HCT116 (cell line): ENCODE measurements at places on chromosomes 5 and 9. TPM values are rescaled to one million over a fixed set of nuclear protein-coding genes. Genes with fewer than 3 reads are reported as not detected.

DNA sequence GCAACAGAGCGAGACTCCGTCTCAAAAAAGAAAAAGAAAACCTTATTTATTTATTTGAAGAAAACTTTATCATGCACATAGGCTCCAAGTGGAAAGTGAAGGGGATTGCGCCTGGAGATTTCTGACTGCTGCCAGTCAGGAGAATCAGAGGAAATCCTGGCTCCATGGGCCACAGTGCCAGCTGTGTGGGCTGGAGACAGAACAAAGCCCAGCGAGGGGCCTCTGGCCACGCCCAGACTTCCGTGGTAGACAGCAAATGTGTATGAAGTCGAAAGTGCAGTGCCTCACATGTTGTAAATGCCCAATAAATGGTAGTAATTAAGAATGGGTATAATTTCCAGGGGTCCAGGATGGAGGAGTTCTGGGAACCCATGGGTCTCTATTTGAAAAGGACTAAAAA lies 75.8 kb upstream of the WWC1 start:
- no peak overlapping the region for H3K4me3 ChIP-seq
- H3K36me3 ChIP-seq: no peaks in the 10 kb centered on the region
- peaks cover 32% of the 10 kb centered on the region for H3K27me3 ChIP-seq
- H3K27ac ChIP-seq: no peak overlapping the region

DNA sequence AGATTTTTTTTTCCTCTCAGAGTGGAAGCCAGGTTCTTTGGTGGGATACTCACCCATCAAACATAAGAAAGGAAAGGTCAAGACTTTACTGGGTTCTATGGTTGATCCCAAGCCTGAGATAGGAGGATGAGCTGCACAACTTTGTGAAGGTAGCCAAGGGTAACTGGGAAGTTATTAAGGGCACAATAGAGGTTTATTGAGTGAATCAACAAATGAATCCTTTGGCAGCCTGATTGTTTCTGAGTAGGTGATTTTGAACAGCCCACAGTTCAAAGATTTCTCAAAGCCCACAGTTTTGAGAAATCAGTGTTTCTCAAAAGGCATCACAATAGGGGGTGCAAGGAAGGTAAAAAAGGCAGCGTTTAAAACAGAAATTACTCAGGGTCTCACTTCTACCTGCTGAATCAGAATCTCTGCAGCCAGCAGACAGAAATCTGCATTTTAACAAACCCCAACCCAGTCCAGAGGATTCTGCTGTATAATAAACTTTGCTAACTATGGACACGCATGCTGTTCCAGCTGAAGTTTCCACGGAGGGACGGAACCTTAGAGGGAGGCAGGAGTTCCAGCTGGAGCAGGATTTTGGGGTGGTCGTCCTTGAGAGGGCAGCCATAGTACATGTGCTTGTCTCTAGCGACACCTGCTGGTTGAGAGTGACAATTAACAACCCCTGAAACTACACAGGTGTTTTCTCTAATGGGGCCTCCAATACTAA lies 32.7 kb upstream of the FSD1L start:
- DNase-seq: peak; percentile 50
- no peaks in the 10 kb centered on the region for H3K36me3 ChIP-seq
- H3K4me1 ChIP-seq: no peaks in the 10 kb centered on the region
- H3K4me3 ChIP-seq: no peak overlapping the region
- H3K27ac ChIP-seq: no peak overlapping the region
- H3K27me3 ChIP-seq: no peaks in the 10 kb centered on the region

DNA sequence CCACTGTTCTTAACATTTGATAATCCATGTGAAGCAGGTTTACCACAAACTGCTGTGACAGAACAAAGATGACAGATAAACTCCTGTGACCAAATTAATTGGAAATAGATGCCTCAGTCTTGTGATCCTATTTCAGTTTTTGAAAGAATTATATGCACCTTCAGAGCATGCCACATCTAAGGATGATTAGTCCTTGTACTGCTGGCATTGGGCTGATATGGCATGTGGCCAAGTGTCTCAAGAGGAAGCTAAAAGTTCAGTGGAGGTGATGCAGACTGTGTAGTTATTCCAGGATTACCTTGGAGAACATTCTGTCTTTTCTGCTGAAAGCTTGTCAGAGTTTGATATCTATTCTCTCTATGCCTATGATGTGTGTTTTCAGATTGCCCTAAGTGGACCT lies 314.4 kb upstream of the EFNA5 start:
- peaks cover 6% of the 10 kb centered on the region; the same call in 1 of the 2 replicates for H3K4me1 ChIP-seq
- peak; percentile 3 for DNase-seq
- no peak overlapping the region for H3K4me3 ChIP-seq
- no peaks in the 10 kb centered on the region for H3K27me3 ChIP-seq
- no peaks in the 10 kb centered on the region for H3K36me3 ChIP-seq
- H3K27ac ChIP-seq: no peak overlapping the region

- H3K27me3 ChIP-seq: no peaks in the 10 kb centered on the region
- no peaks in the 10 kb centered on the region for H3K4me1 ChIP-seq
- H3K27ac ChIP-seq: no peak overlapping the region
- DNase-seq: no peak
Measured at GRCh38 chr5:155969537-155969936, 357.4 kb upstream of the SGCD start.

DNA sequence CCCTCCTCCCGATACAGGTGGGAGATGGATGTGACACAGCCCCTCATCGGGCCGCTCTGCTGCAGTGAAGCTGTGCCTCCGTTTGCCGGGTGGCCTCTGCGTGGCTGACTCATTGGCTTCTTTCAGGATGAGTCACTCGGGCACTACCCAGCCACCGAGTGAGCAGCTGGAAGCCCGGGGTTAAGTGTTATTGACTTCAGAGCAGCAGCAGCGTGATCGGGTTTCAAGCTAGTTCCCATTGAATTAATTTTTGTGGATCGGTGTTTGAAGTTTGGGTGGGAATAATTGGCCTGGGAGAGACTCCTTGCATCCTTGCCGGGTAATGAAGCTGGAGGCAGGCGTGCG lies 266.4 kb upstream of the IRX4 start:
- peak; percentile 31 for DNase-seq
- H3K4me3 ChIP-seq: peak overlapping the region; percentile 22
- H3K27ac ChIP-seq: no peak overlapping the region
- peaks cover 16% of the 10 kb centered on the region; the same call in 1 of the 2 replicates for H3K27me3 ChIP-seq
- H3K36me3 ChIP-seq: no peaks in the 10 kb centered on the region

GRCh38 chr5:131252824-131253171 lies 11.1 kb upstream of the CDC42SE2 start:
- no peaks in the 10 kb centered on the region for H3K4me1 ChIP-seq
- no peak overlapping the region for H3K4me3 ChIP-seq
- no peak for DNase-seq
- H3K36me3 ChIP-seq: no peaks in the 10 kb centered on the region

DNA sequence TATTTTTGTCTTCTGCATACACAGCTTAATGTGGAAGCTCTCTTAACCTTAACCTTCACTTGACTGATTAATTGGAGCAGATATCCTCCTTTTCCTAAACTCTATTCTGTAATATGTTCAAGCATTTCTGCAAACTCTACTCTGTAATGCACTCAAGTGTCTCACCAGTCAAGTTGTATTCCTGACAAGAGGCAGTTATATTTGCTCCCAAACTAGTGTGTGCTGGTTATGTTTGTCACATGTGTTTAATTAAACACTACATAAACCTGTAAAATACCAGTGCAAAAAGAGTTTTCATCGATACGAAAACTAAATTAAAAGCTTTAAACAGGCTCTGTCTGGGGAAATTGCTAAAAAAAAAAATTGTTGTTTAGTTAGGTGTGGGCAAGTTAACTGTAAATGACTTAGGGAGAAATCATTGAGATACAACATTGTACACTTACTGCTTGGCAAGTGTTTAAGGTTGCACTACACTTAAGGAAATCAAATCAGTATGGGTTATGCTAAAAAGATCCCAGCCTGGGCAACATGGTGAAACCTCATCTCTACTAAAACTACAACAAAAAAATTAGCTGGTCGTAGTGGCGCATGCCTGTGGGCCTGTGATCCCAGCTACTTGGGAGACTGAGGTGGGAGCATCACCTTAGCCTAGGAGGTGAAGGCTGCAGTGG lies 6.7 kb downstream of the FAF2 start:
- peaks cover 14% of the 10 kb centered on the region for H3K36me3 ChIP-seq
- no peak overlapping the region for H3K4me3 ChIP-seq
- DNase-seq: no peak
- peaks cover 2% of the 10 kb centered on the region; the same call in 1 of the 2 replicates for H3K4me1 ChIP-seq
- no peak overlapping the region for H3K27ac ChIP-seq

DNA sequence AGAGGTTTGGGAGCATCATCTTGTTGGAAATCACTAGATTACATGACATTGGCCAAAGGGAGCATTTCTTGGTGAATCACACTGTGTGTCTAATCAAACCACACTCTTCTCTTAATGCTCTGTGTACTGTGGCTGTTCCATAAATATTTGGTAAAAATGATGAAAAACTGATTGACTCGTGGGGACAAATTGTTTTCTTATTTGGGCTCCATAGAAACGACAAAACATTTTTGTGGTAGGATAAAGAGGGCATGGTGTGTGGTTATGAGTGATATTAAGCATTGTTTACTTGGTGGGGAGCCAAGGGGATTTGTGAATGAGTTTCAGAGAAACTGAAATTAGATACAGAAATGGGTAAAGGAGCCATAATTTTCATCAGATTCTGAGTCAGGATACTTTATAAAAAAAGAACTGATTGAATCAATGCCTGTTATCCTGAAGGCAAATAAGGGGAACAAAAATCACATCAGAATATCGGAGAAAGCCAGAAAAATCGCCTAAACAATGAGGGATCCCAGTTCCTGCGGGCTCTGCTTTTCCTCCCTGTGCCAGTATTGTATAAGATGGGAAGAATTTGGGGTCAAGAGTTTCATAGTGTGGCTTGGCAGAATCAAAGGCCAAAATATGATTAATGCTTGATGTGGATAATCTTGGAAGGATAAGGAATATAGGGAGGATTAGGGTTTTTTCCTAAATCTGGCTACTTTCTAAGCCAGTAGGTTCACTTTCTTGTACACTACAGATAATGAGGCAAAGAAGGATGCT lies 33.3 kb downstream of the FBXL7 start:
- H3K4me3 ChIP-seq: no peak overlapping the region
- H3K4me1 ChIP-seq: no peaks in the 10 kb centered on the region
- no peaks in the 10 kb centered on the region for H3K36me3 ChIP-seq
- H3K27ac ChIP-seq: no peak overlapping the region
- DNase-seq: no peak

- H3K27ac ChIP-seq: no peak overlapping the region
- H3K4me3 ChIP-seq: no peak overlapping the region
- H3K4me1 ChIP-seq: no peaks in the 10 kb centered on the region
- DNase-seq: no peak
- H3K36me3 ChIP-seq: no peaks in the 10 kb centered on the region
Measured at GRCh38 chr9:126222363-126222834, 104.2 kb upstream of the MVB12B start.

GRCh38 chr9:37996819-37997217 lies 72.2 kb downstream of the SHB start:
- H3K4me1 ChIP-seq: peaks cover 68% of the 10 kb centered on the region
- H3K27ac ChIP-seq: no peak overlapping the region
- no peak overlapping the region for H3K4me3 ChIP-seq
- DNase-seq: no peak

DNA sequence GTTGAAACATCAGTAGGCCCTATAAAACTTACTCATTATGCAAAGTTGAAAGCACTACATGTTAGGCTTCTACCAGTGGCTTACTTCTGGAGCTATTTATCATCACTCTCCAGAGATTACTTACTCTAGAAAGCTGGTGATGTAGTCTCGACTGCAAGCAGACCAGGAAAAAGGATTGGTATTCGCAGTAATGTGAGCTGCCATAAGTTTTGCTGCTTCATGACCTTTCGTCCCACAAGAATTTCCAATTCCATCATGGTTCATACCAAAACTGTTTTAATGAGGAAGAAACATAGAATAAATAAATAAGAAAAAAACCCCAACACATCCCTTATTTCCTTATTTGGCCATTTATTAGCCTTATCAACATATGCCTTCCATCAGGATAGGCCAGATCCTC lies 181.9 kb downstream of the ADAMTS6 start:
- H3K4me3 ChIP-seq: no peak overlapping the region
- no peak for DNase-seq
- H3K27me3 ChIP-seq: no peaks in the 10 kb centered on the region
- no peaks in the 10 kb centered on the region for H3K36me3 ChIP-seq

DNA sequence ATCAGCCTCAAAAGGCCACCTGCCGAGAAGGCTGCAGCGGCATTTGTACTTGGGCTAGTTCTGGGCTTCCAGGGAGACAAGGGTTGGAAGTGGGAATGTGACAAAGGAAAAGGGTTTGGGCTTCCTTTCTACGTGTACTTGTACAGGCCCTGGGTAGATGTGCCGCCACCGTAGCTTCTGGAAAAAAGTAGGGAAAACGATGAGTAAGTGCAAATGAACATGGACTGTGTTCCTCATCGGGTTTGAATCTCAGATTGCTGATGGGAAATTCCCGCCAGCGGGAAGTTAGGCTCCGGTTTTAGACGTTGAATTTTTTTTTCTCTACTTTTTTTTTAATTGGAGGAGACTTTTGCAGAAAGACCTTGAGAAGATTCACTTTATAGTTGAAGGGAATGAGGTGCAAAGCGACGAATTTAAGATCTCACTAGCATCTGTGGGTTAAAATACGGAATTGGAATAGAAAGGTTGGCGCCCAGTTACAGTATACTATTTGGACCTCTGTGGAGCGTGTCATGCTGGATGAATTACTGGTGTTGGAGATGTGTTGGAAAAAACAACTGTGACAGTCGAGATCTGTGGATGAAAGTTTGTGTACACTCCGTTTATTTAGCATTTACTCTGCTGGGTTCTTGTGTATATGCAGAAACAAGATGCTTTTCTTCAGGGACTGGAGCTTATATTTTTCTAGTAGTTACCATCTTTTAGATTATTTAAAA lies 1.2 kb downstream of the G3BP1 start:
- H3K4me1 ChIP-seq: peaks cover 26% of the 10 kb centered on the region
- H3K27me3 ChIP-seq: no peaks in the 10 kb centered on the region
- H3K36me3 ChIP-seq: peaks cover 11% of the 10 kb centered on the region
- peak overlapping the region; percentile 97 for H3K4me3 ChIP-seq
- DNase-seq: no peak
- H3K27ac ChIP-seq: peak overlapping the region; percentile 88

GRCh38 chr5:8844847-8845246 lies 701.0 kb downstream of the SEMA5A start:
- no peak overlapping the region for H3K4me3 ChIP-seq
- H3K27me3 ChIP-seq: no peaks in the 10 kb centered on the region
- no peak overlapping the region for H3K27ac ChIP-seq
- no peaks in the 10 kb centered on the region for H3K36me3 ChIP-seq
- DNase-seq: no peak

DNA sequence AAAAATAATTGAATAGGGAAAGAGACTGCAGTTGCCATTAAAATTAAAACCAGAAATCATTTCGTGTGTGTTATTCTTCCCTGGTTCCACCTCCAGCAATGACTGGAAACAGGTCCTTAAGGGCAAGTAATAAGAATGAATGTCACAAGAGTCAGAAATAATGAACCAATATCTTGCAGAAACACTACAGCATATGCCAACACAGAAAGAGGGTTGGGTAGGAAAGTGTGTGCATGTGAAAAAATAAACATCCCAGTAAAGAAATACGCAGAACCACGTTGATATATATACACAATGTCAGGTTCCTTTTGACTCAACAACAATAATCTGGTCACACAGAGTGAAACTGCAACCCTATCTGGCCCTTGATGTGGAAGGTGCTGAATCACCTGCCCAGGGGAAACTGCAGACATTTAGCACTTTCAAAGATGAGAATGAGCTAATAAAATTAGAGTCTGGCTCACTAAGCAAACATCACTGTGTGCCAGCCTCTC lies 15.0 kb downstream of the HMHB1 start:
- H3K27me3 ChIP-seq: no peaks in the 10 kb centered on the region
- H3K27ac ChIP-seq: no peak overlapping the region
- H3K4me1 ChIP-seq: no peaks in the 10 kb centered on the region
- DNase-seq: no peak
- no peak overlapping the region for H3K4me3 ChIP-seq
- no peaks in the 10 kb centered on the region for H3K36me3 ChIP-seq

ADAMTSL2 gene
- not detected for total RNA-seq

NKD2 gene
- 20.4 TPM for total RNA-seq

CENPH gene
- total RNA-seq: 23.4 TPM

ADAMTS13 gene
- total RNA-seq: 9.2 TPM

GAS1 gene
- 0.07 TPM for total RNA-seq

SLC6A3 gene
- total RNA-seq: not detected
